ENCODE measurements at places on chromosomes 1 and 21.

DNA sequence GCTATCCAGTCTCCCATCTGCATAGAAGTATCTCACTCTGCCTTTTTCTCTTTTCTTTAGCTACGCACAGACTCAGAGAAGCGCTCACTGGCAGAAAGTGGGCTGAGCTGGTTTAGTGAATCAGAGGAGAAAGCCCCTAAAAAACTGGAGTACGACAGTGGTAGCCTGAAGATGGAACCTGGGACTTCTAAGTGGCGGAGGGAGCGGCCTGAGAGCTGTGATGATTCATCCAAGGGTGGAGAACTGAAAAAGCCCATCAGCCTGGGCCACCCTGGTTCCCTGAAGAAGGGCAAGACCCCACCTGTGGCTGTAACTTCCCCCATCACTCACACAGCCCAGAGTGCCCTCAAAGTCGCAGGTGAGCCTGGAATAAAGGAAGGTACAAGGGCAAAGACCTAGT lies 48.0 kb upstream of the IPO9 start:
- no peak for DNase-seq

GRCh38 chr1:91885213-91885715 lies 687 bp downstream of the TGFBR3 start:
- DNase-seq: no peak

DNA sequence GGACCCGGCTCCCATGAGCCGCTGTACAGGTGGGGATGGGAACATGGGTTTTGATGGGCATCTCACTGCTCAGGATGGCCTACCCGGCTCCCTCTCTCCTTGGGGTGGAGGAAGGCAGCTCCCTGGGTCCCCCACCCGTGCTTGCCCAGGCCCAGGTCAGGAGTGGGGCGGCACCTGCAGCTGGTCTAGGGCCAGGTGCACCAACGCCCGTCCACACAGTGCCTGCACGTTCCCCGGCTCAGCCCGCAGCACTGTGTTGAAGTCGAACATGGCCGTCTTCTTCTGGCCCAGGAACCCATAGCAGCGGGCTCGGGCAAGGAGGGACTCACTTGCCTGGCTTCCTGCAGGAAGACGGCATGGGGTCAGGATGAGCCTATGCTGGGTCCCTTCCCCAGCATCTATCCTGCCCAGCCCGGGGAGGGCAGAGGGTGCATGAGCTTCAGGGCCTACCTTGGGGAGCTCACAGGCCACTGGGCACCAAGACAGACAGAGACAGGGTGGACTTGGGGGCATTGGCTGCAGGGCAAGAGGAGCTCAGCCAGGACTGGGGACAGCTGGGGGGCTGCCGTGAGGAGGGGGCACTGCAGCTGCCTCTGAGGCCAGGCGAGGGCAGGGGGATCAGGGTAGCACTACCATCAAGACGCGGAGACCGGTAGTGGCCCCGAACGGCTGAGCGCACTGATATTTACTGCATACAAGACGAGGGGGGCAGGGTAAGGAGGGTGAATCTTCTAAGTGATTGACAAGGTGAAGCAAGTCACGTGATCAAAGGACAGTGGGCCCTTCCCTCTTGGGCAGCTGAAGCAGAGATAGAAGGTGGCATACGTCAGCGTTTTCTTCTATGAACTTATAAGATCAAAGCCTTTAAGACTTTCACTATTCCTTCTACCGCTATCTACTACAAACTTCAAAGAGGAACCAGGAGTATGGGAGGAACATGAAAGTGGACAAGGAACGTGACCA lies 17.8 kb downstream of the TTC34 start:
- no peak for DNase-seq

DNA sequence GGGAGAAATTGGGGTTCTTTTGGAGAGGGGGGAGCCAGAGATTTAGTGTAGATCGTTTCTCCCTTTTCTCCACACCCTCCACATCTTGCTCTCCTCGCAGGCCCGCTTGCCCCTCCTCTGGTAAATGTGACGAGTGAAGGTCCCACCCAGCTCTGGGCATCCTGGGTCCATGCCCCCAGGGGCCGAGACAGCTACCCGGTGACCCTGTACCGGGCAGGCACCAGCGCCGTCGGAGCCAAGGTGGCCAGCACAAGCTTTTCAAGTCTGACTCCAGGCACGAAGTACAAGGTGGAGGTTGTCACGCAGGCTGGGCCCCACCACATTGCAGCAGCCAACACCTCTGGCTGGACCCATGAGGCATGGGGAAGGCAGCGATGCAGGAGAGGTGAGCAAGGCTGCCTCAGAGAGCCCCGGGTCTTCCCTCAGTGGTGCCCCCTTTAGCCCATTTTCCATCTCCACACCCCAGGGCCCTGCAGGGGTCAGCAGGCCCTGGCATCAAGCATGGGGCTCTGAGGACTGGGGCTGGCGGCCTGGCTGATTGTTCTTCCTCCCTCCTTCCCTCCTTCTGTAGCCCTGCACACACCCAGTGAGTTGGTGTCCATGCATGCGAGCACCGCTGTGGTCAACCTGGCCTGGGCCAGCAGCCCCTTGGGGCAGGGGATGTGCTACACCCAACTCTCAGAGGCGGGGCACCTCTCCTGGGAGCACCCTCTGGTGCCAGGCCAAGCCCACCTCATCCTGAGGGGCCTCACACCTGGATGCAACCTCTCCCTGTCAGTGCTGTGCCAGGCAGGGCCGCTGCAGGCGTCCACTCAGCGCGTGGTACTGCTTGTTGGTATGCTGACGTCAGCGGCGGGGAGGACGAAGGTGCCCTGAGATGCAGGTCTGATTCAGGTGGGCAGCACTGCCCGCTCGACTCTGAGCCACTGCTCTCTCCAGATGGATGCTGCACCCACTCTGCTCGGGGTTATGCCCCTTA lies 16.4 kb upstream of the LGR6 start:
- no peak for DNase-seq

- no peak for DNase-seq
These were observed 60.8 kb downstream of the SLC37A1 start for GRCh38 chr21:42574234-42575027.

- no peak for DNase-seq
These were observed 9.7 kb upstream of the CGN start for GRCh38 chr1:151501474-151501873.
